ENCODE measurements at places on chromosomes 3 and 15. TPM values are rescaled to one million over a fixed set of nuclear protein-coding genes. Genes with fewer than 3 reads are reported as not detected.

- peak; percentile 20 for DNase-seq
Observed at GRCh38 chr3:177196456-177197040, 734 bp downstream of the TBL1XR1 start.

GPR87 gene
- total RNA-seq = not detected

GRCh38 chr3:77464111-77464688, 424.3 kb downstream of the ROBO2 start:
- no peak for DNase-seq

PLA2G4E gene
- total RNA-seq = not detected

KCNAB1 gene
- 15.3 TPM for total RNA-seq

GRCh38 chr3:16311960-16312451, 47.0 kb downstream of the OXNAD1 start:
- no peak for DNase-seq

GRCh38 chr3:127800508-127800907, 21.8 kb downstream of the MGLL start:
- no peak for DNase-seq

EFCC1 gene
- total RNA-seq = 0.94 TPM

DNA sequence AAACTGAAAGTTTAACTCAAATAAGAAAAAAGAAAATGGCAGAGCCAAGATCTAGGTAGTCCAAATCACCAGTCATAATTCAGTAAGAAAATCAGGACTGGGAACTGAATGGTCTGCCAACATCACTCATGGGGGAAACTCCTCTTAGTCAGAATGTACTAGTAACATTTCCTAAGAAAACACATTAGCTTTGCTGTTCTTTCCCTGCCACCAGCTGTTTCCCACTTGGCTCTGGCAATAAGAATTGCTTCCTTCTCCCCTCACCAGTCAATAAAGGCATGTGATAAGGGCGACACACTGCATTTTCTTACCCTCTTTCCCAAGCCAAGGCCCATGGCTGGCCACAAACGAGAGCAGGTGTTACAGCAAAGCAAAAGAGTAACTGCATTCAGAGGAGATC, 46.1 kb downstream of the PIK3R4 start:
- no peak for DNase-seq

- DNase-seq = no peak
Observed at GRCh38 chr15:45744236-45744589, 109.4 kb downstream of the SQOR start.

DNA sequence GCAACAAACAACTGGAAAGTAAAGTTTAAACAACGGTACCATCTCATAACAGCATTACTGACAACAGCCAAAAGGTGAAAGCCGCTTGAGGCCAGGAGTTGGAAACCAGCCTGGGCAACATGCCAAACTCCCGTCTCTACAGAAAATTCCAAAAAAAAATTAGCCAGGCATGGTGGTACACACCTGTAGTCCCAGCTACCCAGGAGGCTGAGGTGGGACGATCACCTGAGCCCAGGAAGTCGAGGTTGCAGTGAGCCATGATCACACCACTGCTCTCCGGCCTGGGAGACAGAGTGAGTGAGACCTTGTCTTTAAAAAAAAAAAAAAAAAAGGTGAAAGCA, 4.4 kb downstream of the TNK2 start:
- DNase-seq = no peak

- DNase-seq = no peak
Observed at GRCh38 chr3:51986010-51986947, 2.9 kb downstream of the ACY1 start.

DNA sequence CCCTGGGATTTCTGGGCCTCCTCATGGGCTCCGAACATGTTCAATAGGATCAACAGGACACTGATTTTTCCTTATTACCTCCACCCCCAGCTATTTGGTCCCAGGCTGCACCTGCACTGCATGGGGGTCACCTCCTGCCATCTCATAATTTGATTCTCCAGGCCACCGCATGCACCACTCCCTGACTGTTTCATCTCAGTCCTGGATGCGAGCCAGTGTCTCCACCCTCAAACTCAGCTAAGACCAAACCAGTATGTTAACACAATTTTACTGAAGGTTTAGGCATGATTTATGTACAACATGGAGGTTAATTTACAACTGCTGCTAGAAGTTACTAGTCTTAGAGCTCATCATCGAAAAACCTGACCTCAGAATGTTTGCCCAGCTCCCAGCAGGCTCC, 249.5 kb downstream of the UACA start:
- no peak for DNase-seq

FBN1 gene
- 27.9 TPM for total RNA-seq

GRCh38 chr3:147653367-147653923, 244.3 kb downstream of the ZIC1 start:
- DNase-seq = no peak

DNA sequence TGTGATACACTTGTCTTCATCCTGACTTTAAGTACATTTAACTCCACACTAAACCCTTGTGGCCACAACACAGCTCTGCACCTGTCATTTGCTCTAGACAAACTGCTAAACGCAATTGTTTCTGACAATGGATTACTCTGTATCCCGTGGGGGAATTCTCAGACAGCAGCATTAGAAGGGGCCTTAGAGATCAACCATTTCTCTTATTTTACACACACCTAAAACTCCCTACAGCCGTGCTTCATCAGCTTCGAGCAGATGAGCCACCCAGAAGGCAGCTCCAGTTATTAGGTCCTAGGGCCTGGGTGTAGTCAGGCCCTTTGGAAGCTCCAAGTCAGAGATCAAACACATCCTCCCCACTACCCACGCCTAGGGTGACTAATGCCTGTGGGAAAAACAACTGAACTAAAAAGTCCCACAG, 1.3 kb upstream of the IL12A start:
- no peak for DNase-seq

GRCh38 chr3:189349772-189350171, 178.0 kb downstream of the TPRG1 start:
- no peak for DNase-seq

SAXO2 gene
- 4.1 TPM for total RNA-seq

All from occipital lobe (tissue), 3 donors.